Renal cortex interstitium (tissue), 15 donors: ENCODE measurements at places on chromosomes 2 and 18. TPM values are rescaled to one million over a fixed set of nuclear protein-coding genes. Genes with fewer than 3 reads are reported as not detected.

The PIKFYVE gene
- polyA plus RNA-seq: 27.4 TPM

The DCAF17 gene
- polyA plus RNA-seq: 21.7 TPM

The STEAP3 gene
- polyA plus RNA-seq: 1.5 TPM

The SNX17 gene
- 101 TPM for polyA plus RNA-seq

The LIMS1 gene
- polyA plus RNA-seq: 49.3 TPM

The TRIM43 gene
- 1.00 TPM for polyA plus RNA-seq

The NOL4 gene
- polyA plus RNA-seq: 2.6 TPM

The ERICH2 gene
- polyA plus RNA-seq: 1.6 TPM
